Type B pancreatic cell (in vitro differentiated cells): ENCODE measurements at places on chromosomes 7 and 10.

DNA sequence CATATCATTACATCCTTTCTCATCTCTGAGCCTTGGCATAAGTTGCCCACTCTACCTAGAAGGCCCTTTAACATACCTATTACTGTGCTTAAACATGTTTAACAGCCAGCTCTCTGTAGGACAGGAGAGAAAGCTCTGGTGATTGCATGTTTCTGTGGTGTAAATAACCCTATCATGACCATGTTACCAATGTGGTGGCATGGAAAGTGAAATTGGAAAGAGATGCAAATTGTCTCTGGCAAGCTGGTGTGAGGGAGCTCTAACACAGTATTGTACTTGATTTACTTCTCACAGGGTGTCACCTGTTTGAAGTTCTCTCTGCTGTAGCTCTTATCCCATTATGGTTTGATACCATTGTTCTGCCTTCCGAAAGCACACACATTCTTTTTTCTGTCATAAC, 231.8 kb upstream of the DKK1 start:
- DNase-seq: no peak

DNA sequence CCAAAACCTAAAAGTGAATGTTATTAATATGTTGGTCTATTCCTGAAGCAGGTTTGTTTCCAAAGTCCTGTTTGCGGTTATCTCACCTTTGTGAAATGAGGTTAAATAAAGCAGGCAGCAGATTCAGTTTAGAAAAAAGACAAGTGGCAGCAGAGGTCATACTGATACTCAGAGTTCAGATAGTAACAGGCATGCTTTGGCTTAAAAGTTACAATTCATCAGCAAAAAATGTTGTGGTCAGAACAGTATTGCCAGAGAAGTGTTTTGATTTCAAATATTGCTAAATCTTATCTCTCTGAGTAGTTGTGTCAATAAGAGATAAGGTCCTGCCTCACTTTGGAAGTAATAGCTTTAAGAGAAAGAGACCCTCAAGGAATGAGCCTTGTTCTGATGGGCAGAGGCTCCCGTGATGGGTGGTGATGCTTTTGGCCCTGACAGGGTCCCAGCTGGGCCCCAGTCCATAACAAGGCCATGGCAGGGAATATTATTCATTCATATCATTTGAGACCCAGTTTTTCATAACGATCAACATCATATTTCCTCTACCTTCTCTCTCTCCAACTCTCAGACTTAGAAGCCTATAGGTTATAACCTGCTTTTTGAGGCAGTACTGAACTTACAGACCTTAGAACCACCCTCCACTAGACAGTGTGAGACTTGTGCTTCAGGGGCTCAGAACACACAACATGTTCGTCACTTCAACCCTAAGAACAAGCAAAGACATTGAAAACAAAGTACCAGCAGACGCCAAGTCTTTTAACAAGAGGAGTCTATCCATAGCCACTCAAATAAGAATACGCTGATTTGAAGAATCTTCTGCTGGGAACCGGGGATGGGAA, 58.5 kb upstream of the AHR start:
- DNase-seq: no peak

DNA sequence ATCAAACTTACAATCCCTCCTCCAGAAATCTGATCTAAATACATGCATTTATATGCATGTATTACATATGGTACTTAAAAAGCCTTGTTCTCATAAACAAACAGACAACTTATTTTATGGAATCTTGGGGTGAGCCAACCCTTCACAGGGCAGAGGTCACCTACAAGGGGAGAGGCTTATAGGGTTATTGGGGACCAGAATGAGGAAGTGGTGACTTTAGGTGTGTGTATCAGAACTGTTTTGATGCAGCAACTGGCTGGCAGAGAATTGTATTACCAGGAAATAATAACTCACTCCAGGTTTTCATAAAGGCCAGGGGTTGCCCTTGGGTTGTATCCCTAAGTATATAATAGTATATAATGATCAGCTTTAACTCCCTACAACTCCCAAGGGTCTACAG, 91.1 kb downstream of the SVIL start:
- no peak for DNase-seq

- DNase-seq: no peak
Measured at GRCh38 chr10:22427890-22428571, 82.7 kb downstream of the SPAG6 start.
